ENCODE measurements at places on chromosomes 1 and 21.

DNA sequence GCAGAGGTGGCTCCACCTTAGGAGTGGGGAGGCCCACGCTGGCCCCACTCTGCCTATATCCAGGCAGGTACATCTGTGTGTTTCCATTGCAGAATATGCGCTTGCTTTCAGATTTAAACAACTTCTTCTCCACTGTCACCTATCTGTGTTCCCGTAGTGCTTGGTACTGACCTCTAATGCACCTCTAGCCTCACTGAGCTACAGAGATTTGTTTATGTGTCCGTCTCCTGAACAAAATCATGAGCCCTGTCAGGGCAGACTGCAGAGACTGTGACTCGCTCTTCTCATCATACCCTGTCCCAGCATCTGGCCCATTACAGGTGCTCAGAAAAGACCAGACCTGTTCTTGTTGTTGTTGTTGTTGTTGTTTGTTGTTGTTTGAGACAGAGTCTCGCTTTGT lies 14.5 kb upstream of the LRRC38 start:
- no peak for DNase-seq

DNA sequence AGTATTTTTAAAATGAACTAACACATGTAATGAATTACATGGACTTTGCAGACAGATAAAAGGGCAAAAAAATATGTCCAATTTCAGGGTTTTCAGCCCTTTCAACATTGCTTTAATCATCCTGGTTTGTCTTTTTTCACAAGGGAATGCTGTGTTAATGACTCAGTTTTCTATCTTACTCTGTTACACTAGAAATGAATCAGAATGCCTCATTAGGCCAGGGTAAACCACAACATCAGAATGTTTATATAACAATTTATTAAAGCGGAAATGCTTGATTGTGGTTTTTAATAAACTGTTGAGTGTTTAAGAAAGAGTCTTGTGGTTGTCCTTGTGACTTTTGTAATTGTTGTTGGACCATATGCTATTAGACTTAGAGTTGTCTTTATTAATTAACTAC lies 13.5 kb downstream of the GORAB start:
- no peak for DNase-seq

- DNase-seq: no peak
Measured at GRCh38 chr1:201659572-201659971, 120.6 kb downstream of the NAV1 start.

GRCh38 chr1:60279798-60280197 lies 206.2 kb upstream of the C1orf87 start:
- DNase-seq: no peak

- DNase-seq: no peak
Measured at GRCh38 chr1:104933846-104934245, 1184.1 kb downstream of the AMY1C start.

DNA sequence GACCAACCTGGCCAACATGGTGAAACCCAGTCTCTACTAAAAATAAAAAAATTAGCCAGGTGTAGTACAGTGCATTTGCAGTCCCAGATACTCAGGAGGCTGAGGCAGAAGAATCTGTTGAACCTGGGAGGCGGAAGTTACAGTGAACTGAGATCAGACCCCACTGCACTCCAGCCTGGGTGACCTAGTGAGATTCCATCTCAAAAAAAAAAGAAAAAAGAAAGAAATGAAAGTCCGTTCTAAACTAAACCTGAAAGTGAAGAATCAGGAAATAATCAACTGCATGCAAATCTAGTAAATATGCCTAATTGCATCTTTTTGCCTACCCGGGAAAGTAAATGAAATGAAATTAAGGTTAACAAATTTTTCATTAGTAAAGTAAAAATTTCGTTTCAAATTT lies 99.6 kb downstream of the ZZZ3 start:
- no peak for DNase-seq

DNA sequence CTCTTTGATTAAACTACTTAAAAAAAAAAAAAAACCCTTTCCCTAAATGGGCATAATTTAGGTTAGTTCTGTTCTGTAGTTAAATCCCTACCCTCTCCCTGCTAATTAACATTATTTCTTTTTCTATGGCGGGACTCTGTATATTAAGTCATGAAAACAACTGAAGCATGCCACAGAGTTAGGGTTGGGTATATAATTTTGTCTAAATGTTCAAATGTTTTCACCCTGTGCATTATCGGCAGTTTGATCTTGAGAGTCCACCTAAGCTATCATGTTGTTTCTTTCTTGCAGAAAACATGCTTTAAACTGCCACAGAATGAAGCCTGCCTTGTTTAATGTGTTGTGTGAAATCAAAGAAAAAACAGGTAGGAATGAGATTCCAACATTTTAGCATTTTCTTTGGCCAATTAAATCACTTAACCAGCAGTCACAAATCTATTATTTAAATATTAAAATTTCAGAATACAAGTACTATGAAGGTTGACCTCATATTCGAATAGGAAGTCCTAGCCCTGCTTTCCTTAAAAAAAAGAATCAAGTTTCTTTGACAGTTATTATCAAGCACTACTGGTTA lies 4.0 kb downstream of the PBX1 start:
- no peak for DNase-seq

DNA sequence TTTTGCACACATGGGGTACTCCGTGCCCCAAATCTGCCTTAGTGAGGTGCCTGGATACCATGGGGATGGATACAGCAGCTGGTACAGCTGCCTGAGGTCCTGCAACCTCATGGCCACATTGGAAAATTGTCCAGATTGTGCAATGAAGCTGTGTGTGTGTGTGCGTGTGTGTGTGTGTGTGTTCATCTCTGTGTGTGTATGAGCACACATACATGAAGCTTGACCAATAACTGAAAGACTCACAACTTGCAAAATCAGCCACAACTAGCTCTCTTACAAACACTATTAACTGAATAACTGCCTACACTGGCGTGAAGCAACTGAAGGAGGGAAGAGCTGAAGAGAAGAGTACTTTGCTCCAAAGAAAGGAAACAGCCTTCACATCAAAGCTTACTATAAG lies 78.1 kb downstream of the ERG start:
- no peak for DNase-seq

- DNase-seq: no peak
Measured at GRCh38 chr1:184590163-184590750, 164.4 kb downstream of the EDEM3 start.

- no peak for DNase-seq
Measured at GRCh38 chr1:61452176-61453035, 272.5 kb downstream of the TM2D1 start.

- peak; percentile 14 for DNase-seq
Measured at GRCh38 chr1:22776035-22776613, 65.5 kb downstream of the EPHB2 start.

- DNase-seq: no peak
Measured at GRCh38 chr1:87615901-87616300, 287.2 kb downstream of the LMO4 start.

GRCh38 chr1:33429856-33430691 lies 821 bp downstream of the PHC2 start:
- DNase-seq: no peak

DNA sequence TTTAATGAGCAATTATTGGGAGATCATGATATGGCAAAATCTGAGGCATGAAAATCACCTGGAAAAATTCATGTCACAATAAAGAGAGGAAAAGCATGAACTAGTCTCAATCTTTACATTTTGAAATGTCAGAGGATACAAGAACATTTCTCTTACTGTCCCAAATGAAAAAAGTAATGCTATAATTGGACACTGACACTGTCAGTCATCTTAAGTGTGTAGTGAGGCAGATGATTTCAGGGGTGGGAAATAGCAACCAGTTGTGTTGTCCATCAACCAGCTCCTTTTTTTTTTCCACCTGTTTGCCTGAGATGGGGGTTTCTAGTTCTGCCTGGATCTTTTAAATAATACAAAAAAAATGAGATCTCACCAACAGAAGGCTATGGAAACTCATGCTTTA lies 646.2 kb downstream of the KCNT2 start:
- DNase-seq: no peak

- DNase-seq: no peak
Measured at GRCh38 chr1:100152271-100152670, 19.3 kb downstream of the TRMT13 start.

DNA sequence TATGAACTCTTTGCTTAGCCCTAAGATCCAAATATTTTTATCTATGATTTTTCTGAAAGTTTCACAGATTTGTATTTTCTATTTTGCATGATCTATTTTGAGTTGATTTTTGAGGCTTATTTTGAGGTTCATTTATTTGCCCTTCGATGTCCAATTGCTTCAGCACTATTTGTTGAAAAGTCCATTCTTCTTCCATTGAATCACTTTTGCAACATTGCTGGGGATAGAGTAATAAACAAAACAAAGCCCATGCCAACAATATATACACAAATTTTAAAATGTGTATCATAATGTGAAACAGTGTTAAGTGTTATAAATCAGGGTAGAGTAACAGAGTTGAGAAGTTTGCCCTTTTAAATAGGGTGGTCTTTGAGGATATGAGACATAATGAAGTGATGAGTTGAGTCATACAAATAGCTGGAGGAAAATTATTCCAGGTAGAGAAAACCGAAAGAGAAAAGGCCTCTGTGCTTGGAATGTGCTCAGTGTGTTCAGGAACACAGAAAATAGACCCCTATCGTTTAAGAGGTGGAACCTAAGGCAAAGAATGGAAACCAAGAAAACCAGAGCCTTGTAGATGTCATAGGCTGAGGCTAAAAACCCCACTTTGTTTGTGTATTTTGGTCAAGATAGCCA lies 172.7 kb upstream of the NR5A2 start:
- DNase-seq: no peak

DNA sequence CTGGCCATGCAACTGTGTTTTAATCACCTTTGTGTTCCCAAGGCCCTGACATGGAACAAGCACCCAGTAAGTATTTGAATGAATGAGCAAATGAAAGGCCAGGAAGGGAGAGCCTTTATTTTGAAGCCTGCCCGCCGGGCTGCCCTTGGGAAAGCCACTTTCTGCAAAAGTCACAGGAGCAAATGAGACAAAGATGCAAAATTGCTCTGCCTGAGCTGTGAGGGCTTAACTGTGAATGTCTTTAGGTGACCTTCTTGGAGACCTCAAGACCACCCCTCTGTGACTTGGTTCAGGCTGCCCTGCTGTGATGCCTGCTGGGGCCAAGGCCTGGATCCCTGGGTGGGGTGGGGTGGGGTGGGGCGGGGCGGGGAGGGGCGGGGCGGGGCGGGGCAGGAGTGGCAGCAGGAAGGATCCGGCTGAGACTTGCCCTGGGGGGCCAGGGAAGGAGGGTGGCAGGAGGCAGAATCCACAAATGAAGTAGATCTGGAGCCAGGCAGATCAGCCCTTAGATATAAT lies 54.0 kb downstream of the RUNX3 start:
- no peak for DNase-seq
